ENCODE measurements at places on chromosomes 16 and 17.
A peak's percentile ranks its signal among the peaks of the same experiment; 100 is the strongest.

DNA sequence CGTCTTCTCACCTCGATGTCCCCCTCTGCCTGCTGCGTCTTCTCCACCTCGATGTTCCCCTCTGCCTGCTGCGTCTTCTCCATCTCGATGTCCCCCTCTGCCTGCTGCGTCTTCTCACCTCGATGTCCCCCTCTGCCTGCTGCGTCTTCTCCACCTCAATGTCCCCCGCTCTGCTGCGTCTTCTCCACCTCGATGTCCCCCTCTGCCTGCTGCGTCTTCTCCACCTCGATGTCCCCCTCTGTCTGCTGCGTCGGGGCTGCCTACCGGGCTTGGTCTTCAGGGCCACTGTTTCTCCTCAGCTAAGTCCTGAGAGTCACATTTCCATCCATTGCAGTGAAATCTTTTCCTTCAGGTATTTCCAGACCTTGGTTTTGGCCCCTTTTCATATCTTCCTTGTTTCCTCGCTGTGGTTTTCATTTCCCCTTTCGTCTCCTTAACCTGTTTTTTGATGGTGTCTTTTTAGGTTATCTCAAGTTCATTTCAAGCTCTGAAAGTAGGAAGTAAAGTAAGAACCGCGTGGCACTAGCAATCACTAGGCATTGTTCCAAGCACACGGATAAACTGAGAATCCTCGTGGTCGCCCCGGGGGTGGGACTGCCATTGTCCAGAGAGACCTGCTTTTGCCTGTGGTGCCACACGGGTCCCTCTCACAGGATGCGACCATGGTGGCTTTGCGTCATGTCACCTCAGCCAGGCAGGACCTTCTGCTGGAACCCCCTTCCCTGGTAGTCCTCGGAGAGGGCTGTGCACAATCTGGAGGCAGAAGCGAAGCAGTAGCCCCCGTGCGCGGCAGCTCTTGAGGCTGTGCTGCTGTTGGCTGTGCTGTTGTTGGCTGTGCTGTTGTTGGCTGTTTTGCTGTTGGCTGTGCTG, 9.5 kb upstream of the ZNF750 start:
- no peak for DNase-seq

DNA sequence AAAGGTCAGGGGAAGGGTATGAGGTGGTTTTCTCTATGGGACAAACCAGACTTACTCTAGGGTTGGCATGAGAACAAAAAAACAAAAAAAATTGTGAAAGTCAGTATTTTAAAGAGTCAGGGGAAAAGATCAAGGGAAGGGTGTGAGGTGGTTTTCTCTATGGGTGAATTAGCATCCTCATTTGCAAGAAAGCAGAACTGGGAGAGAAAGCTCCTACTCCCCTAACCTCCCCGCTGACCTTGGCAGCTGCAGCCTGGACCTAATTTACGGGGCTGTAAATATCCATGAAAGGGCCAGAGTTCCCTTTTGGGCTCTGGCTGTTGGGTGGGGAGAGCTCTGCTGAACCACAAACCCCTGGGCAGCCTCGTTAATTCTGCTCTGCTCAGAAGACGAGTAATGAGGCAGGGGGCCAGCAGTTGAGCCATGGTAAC, 10.6 kb downstream of the RHBDL3 start:
- DNase-seq = peak; percentile 14

GRCh38 chr16:21659124-21659523, 4.6 kb upstream of the OTOA start:
- DNase-seq = no peak

DNA sequence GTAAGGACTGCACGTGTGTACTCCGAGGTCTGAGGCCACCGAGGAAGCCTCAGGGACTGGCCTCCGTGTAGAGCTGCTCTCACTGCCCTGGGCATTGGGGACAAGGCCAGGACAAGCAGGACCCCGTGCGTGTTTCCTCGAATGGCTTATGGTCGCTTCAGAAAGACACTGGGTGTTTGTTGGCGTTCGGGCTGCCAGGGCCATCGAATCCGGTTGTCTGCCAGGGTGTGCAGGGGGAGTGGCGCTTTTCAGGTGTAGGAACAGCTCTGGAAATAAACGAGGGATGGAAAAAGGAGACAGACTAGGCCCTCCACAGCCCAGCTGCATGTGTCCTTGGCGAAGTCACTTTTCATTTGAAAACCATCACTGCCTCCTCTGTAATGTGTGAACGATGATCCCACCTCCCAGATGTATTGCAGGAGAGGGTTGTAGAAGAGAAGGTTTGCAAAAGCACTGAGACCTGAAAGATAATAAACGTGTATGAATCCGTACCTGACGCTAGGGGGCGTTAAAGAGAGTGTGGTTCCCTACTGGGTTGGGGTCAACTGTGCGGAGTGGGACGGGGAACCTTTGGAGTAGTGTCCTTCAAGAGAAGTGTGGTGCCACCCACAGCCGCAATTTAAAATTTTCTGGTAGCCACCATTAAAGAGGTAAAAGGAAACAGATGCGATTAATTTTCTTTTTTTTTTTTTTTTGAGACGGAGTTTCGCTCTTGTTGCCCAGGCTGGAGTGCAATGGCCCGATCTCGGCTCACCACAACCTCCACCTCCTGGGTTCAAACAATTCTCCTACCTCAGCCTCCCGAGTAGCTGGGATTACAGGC, 2.1 kb upstream of the ZSCAN10 start:
- DNase-seq = peak; percentile 26

- no peak for DNase-seq
Measured at GRCh38 chr17:34024386-34024785, 230.7 kb upstream of the CCL2 start.
